Renal cortical epithelial cell (primary cell): ENCODE measurements at places on chromosomes 6 and 20.

DNA sequence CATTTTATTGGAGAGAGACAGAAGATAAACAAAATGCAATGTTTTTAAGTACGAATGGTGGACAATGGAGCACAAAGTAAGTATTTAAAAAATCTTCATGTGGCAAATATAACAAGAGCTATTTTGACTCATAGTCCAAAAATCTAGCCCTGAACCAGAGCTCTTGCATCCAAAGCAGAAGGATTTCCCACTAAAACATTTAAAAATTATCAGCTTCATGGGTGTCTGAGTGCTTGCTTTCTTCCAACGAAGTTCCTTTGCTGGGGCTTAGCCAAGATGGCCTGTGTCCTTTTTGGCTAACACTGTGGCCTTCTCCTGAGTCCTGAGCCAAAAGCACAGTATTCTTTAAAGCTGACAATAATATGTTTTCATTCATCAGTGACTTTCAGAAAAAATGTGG is 161.7 kb downstream of the RIMS1 start:
- DNase-seq = no peak

DNA sequence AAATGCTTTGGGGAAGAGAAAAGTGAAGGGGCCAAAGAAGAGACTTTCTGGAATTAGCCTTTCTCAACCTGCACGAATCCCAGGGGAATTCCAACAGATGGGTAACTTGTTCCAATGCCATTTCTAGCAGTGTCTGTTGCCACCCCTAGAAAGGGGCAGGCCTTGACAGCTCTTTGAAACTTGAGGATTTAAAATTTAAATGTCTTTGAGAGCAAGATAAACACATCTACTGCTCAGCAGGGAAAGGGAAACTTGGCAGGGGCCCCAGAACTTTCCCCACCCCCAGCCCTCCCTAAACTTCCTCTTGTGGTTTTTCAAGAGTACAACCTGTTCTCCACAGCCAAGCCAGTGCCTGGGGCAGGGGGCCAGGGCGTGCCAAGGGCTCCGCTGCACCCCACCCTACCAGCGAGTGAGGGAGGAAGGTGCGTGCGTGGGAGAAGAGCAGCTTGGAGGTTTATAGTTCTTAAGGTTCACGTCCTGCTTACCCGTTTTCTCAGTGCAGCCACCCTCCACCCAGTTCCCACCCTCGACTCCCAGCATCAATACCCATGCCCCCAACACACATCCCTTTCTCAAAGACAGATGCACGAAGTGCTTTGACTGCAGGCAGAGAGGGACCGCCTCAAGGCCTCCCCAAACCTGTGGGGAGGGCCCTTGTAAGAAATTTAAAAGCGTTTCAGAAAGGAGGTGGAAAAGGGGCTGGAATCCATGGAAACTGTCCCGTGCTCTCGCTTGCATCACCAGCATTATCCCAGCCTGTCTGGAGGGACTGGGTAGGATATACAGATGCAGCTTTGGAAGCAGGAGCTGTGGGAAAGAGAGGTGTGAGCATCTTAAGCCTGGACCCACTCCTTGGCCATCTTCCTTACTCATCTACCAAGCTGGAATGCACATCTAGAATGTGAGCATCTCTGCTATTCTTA is 4.5 kb upstream of the TAF8 start:
- DNase-seq = peak; percentile 95

- DNase-seq = no peak
These were observed 81.2 kb upstream of the LOC128125822 start for GRCh38 chr6:63491119-63491518.

GRCh38 chr6:111625099-111625416 is 19.4 kb upstream of the TRAF3IP2 start:
- no peak for DNase-seq

DNA sequence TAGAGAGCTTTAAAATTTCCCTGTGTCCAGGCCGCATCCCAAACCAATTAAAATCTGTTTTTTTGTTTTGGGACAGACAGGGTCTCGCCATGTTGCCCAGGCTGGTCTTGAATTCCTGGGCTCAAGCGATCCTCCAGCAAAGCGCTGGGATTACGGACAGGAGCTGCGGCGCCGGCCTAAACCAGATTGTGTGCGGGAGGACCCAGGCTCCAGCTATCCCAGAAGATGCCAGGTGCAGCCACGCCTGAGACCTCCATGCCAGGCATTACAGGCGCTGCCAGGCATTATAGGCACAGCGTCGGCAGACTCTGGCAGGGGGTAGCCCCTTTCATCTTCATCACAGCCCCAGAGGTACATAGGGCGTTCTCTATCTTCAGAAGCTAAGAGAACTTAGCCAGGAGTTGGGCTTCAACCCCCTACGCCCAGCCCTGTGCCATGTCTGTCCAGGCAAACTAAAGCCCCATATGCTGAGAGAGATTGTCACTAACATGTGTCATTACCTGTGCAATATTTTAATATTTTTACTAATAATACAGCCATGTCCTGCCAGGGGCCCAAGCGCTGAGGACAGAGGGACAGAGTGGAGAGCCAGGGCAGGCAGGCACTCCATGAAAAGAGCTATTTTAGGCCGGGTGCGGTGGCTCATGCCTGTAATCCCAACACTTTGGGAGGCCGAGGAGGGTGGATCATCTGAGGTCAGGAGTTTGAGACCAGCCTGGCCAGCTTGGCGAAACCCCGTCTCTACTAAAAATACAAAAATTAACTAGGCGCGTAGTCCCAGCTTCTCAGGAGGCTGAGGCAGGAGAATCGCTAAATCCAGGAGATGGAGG is 9.8 kb upstream of the GRM4 start:
- no peak for DNase-seq

DNA sequence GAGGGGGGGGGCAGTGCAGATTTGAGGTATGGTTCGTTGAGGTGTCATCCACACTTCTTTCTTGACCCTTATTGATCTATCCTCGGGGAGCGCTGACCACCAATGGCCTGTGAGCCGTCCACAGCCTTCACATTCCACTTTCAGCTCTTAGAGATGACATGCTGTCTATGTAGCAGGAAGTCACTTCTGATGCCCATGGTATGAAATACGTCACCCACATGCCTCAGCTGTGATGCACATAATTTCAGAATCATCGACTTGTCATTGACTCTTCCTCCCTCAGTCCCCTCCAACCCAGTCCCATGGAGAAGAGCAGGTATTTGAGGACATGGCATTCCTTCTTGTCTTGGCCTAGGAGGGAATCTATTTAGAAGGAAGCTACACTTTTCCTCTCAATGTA is 4.7 kb upstream of the ADGRF5 start:
- DNase-seq = no peak

GRCh38 chr20:44629542-44629941 is 22.0 kb downstream of the ADA start:
- no peak for DNase-seq

DNA sequence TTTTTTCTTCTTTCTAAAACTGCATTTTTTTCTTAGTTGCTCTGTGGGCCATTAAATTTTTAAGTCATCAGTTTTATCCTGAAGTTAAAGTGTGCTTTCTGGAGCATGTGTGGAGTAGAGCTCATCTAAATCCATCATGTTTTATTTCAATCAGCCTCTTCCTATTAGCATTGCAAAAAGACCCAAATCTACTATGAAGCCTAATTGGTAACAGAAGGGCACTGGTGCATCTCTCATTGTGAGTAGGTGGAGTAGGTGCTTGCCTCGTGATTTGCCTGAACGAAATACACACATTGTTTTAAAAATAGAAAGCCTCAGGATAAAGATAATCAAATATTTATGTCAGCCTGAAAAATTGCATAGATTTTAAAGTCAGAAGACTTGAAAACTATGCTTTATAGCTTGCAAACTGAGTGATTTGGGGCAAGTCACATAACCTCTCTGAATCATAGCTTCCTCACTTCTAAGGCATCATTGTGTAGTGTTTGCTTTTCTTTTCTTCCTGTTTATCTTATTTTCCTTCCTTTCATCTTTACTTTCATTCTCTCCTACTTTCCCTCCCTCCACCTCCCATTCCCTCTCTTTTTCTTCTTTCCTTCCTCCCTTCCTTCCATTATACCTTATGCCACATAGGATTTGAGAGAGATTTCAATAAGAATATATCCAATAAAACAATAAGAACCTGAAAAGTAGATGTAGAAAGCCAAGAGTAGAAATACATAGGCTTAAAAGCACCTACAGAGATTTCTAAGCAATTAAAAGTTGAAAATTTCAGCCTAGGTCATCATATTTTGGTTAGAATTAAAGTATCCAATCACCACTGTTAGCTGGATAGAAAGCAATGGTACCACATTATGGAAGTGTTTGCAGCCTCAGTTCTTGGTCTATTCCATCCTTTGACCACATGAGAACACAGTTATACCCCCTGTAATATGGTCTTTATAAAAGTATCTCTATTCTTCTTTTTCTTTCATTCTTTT is 49.6 kb upstream of the RNF146 start:
- no peak for DNase-seq

DNA sequence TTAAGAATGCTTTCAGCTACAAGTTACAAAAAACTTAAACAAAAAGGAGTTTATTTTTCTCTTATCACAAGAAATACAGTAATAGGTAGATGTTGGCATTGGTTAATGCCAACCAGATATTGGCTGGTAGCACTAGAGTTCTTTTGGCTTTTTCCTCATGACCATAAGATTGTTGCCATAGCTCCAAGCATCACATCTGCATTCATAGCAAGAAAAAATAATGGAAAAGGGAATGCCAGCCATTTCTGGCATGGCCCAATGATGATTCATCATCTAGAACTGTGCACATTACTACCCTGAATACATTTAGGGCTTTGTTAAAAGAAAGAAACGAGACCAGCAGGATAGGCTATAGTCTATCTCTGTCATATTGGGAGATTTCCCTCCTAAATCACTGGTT is 20.8 kb upstream of the SIRT5 start:
- no peak for DNase-seq

GRCh38 chr20:5737966-5738365 is 12.2 kb upstream of the SHLD1 start:
- DNase-seq = no peak

GRCh38 chr6:169800668-169801395 is 49.4 kb downstream of the ERMARD start:
- DNase-seq = peak; percentile 81

- no peak for DNase-seq
These were observed 309.5 kb upstream of the CHD6 start for GRCh38 chr20:41927655-41928054.

DNA sequence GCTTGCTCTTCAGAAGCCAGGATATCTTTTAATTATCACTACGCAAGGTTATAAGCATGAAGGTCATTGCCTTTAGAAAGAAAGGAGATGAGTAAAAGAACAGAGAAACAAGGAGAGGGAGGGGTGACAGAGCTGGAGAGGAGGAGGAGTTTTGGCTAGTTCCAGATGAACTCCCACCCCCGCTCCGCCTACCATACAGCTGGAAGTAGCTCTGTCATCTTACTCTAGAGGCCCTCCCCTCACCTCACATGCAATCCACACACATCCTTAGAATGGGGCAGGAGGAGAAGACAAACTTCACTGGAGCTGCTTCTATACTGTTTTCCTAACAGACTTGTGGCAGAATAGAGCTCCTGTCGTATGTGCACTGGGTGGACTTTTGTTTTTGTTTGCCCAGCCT is 144.7 kb downstream of the SCML4 start:
- DNase-seq = peak; percentile 20

- no peak for DNase-seq
These were observed 8.7 kb upstream of the SYNDIG1 start for GRCh38 chr20:24460712-24461111.

GRCh38 chr20:51796340-51796739 is 6.0 kb downstream of the SALL4 start:
- no peak for DNase-seq

- DNase-seq = no peak
These were observed 20.3 kb downstream of the PACSIN1 start for GRCh38 chr6:34486106-34486740.
